ENCODE measurements at places on chromosomes 5 and 9. TPM values are rescaled to one million over a fixed set of nuclear protein-coding genes. Genes with fewer than 3 reads are reported as not detected.
A peak's percentile ranks its signal among the peaks of the same experiment; 100 is the strongest.

DNA sequence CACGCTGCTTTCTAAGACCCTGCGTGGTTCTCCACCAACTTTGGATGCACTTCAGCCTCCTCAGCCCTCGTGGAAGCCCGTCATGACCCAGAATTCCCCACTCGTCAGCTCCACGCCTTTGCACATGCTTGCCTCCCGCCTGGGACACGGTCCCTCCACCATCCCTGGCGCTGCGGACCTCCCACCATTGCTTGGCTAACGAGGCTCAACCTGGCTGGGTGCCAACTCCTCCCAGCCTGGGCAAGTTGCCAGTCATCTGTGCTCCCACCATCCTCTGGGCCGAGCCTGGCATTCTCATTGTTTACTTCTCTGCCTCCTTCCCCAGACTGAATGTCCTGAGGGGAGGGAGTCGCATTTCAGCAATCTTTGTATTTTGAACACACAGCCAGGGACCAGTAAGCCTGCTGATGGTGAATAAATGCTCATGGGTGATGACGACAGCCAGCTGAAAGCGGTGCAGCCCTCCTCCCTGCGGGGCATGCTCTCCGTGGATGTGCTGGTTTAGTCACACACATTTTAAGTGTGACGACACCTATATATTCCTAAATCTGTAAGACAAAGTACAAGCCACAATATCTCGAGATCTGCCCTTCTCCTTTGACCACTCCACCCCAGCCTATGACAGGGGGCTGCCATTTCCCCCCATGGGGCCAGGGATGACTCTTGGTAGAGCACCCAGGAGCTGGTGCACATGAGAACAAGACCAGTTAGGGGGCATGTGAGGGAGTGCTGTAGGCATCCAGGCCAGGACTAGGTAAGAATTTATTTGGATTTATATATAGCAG, 37.6 kb downstream of the ANKRD33B start:
- no peaks in the 10 kb centered on the region for H3K27me3 ChIP-seq
- no peaks in the 10 kb centered on the region for H3K36me3 ChIP-seq
- no peak overlapping the region for H3K27ac ChIP-seq
- no peak for DNase-seq
- no peak overlapping the region for H3K4me3 ChIP-seq
- peaks cover 10% of the 10 kb centered on the region for H3K4me1 ChIP-seq

- H3K27me3 ChIP-seq, result no peaks in the 10 kb centered on the region
- H3K4me1 ChIP-seq, result no peaks in the 10 kb centered on the region
- no peaks in the 10 kb centered on the region for H3K36me3 ChIP-seq
- H3K27ac ChIP-seq, result no peak overlapping the region
- no peak overlapping the region for H3K4me3 ChIP-seq
Measured at GRCh38 chr9:94577036-94577435, 16.6 kb downstream of the FBP2 start.

- no peak overlapping the region for H3K27ac ChIP-seq
- no peaks in the 10 kb centered on the region for H3K4me1 ChIP-seq
- H3K27me3 ChIP-seq, result no peaks in the 10 kb centered on the region
Measured at GRCh38 chr5:57414191-57414590, 68.4 kb downstream of the ACTBL2 start.

- no peaks in the 10 kb centered on the region for H3K27me3 ChIP-seq
- no peaks in the 10 kb centered on the region for H3K36me3 ChIP-seq
- H3K27ac ChIP-seq, result no peak overlapping the region
- no peak overlapping the region for H3K4me3 ChIP-seq
Measured at GRCh38 chr5:90020575-90021538, 388.7 kb downstream of the CETN3 start.

GRCh38 chr5:1500411-1501091, 23.2 kb downstream of the LPCAT1 start:
- H3K36me3 ChIP-seq, result peaks cover 21% of the 10 kb centered on the region
- peaks cover 39% of the 10 kb centered on the region for H3K4me1 ChIP-seq
- H3K27ac ChIP-seq, result no peak overlapping the region
- H3K4me3 ChIP-seq, result no peak overlapping the region

DNA sequence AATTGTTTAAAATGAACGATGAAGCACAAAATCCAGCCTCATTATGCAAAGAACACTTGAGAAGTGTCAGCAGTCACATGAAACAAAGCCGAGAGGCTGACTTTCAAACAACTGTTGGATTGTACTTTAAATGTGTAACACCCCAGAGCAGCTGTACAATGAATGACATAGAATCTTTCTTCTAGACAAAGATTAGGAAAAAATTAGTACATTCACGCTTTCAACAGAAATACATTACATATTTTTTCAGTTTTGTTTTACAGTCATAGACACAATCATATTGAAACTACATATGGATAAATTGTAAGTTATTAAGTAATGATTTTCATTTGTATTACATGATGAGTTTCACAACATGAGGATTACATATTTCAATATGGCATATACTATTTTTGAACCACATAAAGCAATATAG, 10.6 kb upstream of the AGXT2 start:
- H3K4me1 ChIP-seq, result no peaks in the 10 kb centered on the region
- no peak overlapping the region for H3K4me3 ChIP-seq
- H3K36me3 ChIP-seq, result no peaks in the 10 kb centered on the region
- H3K27me3 ChIP-seq, result peaks cover 4% of the 10 kb centered on the region

DNA sequence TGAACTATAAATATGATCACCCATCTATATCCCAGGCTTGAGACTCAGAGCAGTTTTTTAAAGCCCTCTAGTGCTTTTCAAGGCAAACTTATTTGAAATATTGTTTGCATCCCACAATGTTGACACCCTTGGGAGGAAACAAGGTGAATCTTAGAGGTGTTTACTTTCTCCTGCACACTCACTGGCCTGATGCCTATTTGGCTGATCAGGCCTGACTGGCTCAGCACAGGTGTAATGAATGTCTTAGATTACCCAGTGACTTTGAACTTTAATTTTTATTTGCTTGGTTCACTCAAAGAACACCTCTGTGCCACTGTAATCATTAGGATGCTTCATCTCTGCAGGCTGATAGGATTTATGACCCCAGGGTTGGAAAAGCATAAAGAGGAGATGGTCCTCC, 158.3 kb downstream of the KCTD16 start:
- no peaks in the 10 kb centered on the region for H3K4me1 ChIP-seq
- H3K27me3 ChIP-seq, result no peaks in the 10 kb centered on the region
- no peak overlapping the region for H3K4me3 ChIP-seq
- no peaks in the 10 kb centered on the region for H3K36me3 ChIP-seq
- no peak for DNase-seq
- H3K27ac ChIP-seq, result no peak overlapping the region

GRCh38 chr5:168578006-168578405, 1.2 kb downstream of the PANK3 start:
- H3K4me1 ChIP-seq, result peaks cover 28% of the 10 kb centered on the region
- no peak for DNase-seq
- H3K27me3 ChIP-seq, result no peaks in the 10 kb centered on the region
- peak overlapping the region; percentile 92 for H3K4me3 ChIP-seq
- H3K36me3 ChIP-seq, result no peaks in the 10 kb centered on the region

DNA sequence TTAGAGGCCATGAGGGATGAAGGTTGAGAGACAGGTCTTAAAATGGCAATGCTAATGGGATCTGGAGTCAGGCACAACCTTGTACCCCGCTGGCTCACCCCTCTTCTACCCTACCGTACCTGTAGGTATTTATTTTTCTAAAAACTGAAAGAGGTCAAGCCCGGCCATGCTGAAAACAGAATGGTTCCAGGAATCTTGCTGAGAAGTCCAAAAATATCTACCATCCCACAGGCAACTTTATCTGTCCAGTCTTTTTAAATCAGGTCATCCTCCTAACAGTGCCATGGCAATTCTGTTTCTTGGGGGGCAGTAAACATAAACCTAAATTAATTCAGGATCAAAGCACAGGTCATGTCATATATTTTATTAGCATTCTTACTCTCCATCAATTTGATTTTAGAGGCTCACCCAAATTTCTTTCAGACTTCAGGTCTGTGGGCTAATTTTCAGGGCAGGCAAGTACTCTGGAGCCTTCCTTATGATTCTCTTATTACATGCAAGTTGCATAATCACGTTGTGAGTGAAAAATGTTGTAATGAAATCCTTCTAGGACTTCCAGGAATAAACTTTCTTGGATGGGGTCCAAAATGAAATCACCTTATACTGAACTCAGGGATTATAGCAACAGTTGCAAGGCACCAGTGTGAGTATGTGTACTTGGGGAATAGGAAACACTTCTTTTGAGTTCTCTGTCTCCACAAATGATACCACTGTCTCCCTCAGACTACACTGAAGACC, 102.7 kb upstream of the NREP start:
- no peaks in the 10 kb centered on the region for H3K4me1 ChIP-seq
- no peak overlapping the region for H3K4me3 ChIP-seq
- no peak for DNase-seq
- H3K36me3 ChIP-seq, result no peaks in the 10 kb centered on the region
- H3K27ac ChIP-seq, result no peak overlapping the region
- no peaks in the 10 kb centered on the region for H3K27me3 ChIP-seq

DNA sequence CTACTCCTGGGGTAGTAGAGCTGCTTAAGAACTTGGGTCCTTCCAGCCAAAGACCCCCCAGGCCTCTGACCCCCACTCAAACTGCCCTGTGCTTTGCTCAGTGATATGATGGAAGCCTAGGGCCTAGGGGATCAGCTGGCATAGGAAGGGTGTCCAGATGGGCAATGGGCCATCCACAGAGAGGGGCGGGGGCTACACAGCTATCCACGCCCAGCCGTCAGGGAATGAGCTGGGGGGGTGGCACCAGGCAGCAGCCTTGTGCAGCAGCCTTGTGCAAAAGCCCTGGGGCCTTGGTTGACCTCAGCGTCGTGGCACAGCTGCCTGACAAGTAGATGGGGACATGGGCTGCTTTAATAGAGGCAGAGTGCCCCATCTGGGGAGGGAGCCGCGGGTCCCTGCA, 43.2 kb downstream of the DAB2IP start:
- H3K36me3 ChIP-seq, result no peaks in the 10 kb centered on the region
- H3K27me3 ChIP-seq, result peaks cover 21% of the 10 kb centered on the region
- no peak overlapping the region for H3K27ac ChIP-seq
- no peak for DNase-seq
- H3K4me3 ChIP-seq, result no peak overlapping the region

DNA sequence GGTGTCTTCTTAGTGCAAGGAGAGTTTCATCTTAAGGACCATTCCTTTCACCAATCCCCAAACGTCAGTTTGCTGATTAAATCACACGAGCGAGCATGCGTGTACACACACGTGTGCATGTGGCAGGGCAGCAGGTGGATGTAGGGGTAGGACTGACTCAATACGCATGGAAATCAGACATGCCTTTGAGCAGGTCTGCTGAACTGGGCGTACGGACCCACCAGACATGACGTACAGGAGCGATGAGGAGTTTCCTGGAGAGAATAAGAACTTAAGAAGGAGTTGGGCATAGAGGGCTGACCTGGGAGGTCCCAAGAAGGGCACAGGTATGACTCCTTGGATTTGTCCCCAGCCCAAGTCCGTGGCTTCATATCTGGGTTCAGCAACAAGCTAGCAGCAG, 170.0 kb downstream of the FGF18 start:
- H3K4me1 ChIP-seq, result no peaks in the 10 kb centered on the region
- H3K36me3 ChIP-seq, result no peaks in the 10 kb centered on the region
- DNase-seq, result no peak
- no peak overlapping the region for H3K4me3 ChIP-seq

DNA sequence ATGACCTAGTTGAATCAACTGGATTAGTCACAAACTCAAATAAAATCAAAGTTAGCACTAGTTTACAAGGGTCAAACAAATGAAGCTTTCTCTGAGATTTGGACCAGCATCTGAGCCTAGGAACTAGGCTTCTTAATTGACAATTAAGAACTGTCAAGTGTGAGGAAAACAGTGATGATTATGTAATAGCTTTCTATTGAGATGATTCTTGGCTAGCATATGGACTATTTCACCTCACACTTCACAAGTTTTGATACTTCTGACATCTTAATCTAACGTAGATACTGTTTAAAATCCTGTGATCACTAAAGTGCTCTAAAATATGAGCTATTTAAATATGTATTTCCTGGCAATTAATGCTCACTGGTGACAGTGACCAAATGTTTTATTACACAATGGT, 542.9 kb downstream of the EFNA5 start:
- no peaks in the 10 kb centered on the region for H3K36me3 ChIP-seq
- H3K27me3 ChIP-seq, result no peaks in the 10 kb centered on the region
- H3K4me3 ChIP-seq, result no peak overlapping the region
- no peak for DNase-seq
- no peaks in the 10 kb centered on the region for H3K4me1 ChIP-seq

- no peak overlapping the region for H3K4me3 ChIP-seq
- H3K27ac ChIP-seq, result no peak overlapping the region
- H3K4me1 ChIP-seq, result peaks cover 3% of the 10 kb centered on the region
- DNase-seq, result peak; percentile 23
- H3K36me3 ChIP-seq, result no peaks in the 10 kb centered on the region
Measured at GRCh38 chr5:173742432-173742816, 126.0 kb upstream of the BOD1 start.

GRCh38 chr5:112063191-112063590, 306.2 kb upstream of the NREP start:
- H3K27me3 ChIP-seq, result peaks cover 4% of the 10 kb centered on the region
- no peaks in the 10 kb centered on the region for H3K4me1 ChIP-seq
- H3K36me3 ChIP-seq, result no peaks in the 10 kb centered on the region
- no peak overlapping the region for H3K4me3 ChIP-seq
- no peak overlapping the region for H3K27ac ChIP-seq

GRCh38 chr9:14372437-14373335, 58.7 kb upstream of the NFIB start:
- no peaks in the 10 kb centered on the region for H3K27me3 ChIP-seq
- DNase-seq, result no peak
- no peaks in the 10 kb centered on the region for H3K4me1 ChIP-seq
- H3K27ac ChIP-seq, result no peak overlapping the region

DNA sequence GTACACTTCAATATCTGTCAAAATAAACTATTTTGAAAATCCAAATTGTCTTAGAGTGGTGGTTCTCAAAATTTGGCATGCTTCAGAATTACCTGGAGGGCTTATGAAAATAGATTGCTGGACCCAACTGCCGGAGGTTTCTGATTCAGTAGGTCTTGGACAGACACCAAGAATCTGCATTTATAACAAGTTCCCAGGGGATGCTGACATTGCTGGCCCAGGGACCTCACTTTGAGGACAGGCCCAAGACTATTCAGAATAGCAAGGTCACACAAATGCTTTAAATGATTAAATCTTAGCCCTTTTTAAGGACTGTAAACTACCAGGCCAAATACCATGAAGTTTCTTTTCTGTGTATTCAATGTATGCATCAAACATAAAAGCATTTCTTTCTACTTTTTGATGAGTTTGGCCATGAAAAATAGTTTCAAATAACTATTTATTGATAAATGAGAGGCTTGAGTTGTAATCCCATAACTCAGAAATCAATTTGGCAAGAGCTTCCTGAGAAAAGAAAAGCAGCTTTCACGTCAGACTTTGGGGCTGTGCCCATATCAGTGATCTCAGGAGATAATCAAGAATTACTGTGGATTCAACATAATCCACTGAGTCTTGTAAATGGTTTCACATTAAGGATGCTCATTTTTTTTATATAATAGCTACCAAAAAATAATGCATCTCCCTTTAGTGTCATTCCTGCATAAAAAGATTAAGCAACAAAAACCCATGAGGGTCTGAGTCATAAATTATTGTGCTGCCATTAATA, 191.4 kb downstream of the FRMD3 start:
- no peaks in the 10 kb centered on the region for H3K4me1 ChIP-seq
- H3K27me3 ChIP-seq, result no peaks in the 10 kb centered on the region
- H3K27ac ChIP-seq, result no peak overlapping the region
- no peak for DNase-seq
- no peaks in the 10 kb centered on the region for H3K36me3 ChIP-seq
- H3K4me3 ChIP-seq, result no peak overlapping the region

- DNase-seq, result no peak
- peaks cover 7% of the 10 kb centered on the region for H3K27me3 ChIP-seq
- no peak overlapping the region for H3K4me3 ChIP-seq
Measured at GRCh38 chr5:88515881-88516819, 247.5 kb upstream of the TMEM161B start.

TMEM171 gene
- not detected for total RNA-seq

GRM6 gene
- not detected for total RNA-seq

GFRA3 gene
- not detected for total RNA-seq

NUDT12 gene
- total RNA-seq, result 1.4 TPM

DEPDC1B gene
- 0.60 TPM for total RNA-seq

PCDHB6 gene
- total RNA-seq, result not detected
